ENCODE measurements at places on chromosomes 5 and 9.

GRCh38 chr5:43244823-43245565 is 53.0 kb downstream of the NIM1K start:
- no peak for DNase-seq

- DNase-seq = no peak
These were observed 12.8 kb downstream of the JADE2 start for GRCh38 chr5:134538296-134538695.

DNA sequence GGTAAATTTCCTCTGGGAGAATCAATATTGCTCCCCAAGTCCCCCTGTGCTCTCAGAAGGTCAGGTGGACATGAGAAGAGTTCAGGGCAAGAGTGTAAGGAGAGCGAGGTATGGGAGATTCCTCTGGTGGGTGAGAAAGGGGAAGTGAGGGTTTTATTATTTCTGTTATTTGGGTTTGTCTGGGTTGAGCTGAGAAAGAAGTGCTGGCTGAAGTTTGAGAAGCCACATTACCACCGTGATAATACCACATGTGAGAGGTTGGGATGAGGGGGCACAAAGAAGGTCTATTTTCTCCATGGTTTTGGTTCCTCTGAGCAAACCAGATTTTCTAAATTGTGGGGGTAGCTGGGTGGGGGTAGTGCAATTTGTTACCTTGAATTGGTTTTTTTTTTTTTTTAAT is 350.4 kb downstream of the OSTF1 start:
- no peak for DNase-seq

DNA sequence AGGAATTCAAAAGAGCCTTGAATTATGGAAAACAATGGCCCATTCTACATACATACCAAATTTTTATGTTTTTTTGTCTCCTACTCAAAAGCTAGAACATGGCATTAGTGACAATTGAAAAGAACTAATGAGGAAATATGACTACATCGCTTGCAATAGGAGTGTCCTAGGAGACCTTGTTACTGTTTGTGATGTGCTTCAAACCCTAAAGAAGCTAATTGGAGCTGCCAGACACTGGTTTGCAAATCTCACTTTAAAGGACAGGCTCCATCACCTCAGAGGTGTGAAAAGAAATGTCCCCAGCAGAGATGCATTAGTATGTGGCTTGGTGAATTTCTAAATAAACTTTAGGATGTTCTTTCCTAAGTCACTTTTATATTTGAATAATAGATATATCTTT is 354.2 kb upstream of the EFNA5 start:
- no peak for DNase-seq

DNA sequence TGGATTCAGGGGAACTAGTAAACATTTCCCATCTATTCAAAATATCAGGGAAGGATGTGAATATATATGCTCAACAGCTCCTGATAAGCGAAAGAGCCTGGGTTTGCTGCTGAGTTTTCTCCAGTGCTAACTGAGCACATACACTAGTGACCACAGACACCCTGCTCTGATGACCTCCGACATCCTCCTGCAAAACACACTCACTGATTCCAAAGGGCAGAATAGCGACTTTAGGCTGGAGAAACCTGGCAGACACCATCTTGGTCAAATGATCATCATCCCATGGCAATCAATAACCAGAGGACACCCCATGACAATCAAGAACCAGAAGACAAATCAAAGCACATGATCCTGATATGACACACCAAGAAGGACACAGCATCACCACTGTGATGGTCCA is 9.2 kb upstream of the GADD45G start:
- DNase-seq = no peak

GRCh38 chr5:166712447-166713185 is 1578.8 kb upstream of the WWC1 start:
- no peak for DNase-seq

GRCh38 chr5:177598477-177598876 is 1.5 kb upstream of the B4GALT7 start:
- DNase-seq = no peak

- DNase-seq = no peak
These were observed 104.6 kb downstream of the INSYN2B start for GRCh38 chr5:169875731-169876130.

DNA sequence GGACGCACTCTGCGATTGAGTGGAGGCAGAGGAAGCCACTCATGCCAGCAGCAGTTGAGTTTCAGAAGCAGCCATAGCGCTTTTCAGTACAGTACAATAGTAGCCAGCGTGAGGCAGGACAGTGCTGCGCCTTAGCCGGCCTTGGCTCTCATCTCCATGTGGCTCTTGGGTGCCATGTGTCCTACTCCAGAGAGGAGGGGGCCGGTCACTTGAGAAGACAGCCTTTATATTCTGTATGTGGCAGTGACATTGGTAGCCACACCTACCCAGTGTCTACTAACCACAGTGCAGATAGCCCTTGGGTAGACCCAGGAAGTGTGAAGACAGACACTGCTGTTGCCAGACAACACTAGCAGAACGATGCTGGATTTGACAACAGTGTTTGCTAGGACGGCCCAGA is 42.3 kb downstream of the FAM78A start:
- DNase-seq = no peak

- peak; percentile 42 for DNase-seq
These were observed 152.3 kb downstream of the KDM4C start for GRCh38 chr9:6910032-6910431.

GRCh38 chr9:89457376-89457855 is 40.5 kb downstream of the SEMA4D start:
- DNase-seq = no peak

GRCh38 chr9:132201139-132201538 is 39.3 kb downstream of the NTNG2 start:
- DNase-seq = no peak

- no peak for DNase-seq
These were observed 622.4 kb downstream of the CHSY3 start for GRCh38 chr5:130526708-130527107.

GRCh38 chr5:143462431-143462830 is 58.9 kb upstream of the NR3C1 start:
- DNase-seq = no peak

- peak; percentile 85 for DNase-seq
These were observed 20.1 kb downstream of the CXXC5 start for GRCh38 chr5:139668064-139668880.

DNA sequence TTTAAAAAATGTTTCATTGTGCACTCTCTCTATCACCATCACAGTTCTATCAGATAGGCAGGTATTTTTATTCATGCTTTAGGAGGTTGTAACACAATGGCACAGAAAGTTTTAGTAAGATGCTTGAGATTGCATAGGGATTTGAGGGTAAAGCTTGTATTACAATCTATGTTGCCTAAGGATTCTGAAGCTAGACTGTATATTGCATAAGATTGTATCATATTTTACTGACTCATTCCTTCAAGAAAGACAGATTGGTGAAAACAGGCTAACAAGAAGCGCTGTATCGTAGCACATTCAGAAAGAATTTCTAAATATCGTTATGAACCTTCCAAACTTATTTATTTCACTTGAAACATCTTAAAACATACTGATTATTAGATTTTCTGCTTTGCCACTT is 577.7 kb downstream of the EBF1 start:
- no peak for DNase-seq

- DNase-seq = no peak
These were observed 9.7 kb upstream of the CYSTM1 start for GRCh38 chr5:140165101-140165922.

- DNase-seq = peak; percentile 98
These were observed at the start of gene DAB2 for GRCh38 chr5:39424736-39425637. Gene DAB2, minus strand, starts transcription at chr5:39424980. Its CDS starts 30,660 bp downstream, at chr5:39394320.

DNA sequence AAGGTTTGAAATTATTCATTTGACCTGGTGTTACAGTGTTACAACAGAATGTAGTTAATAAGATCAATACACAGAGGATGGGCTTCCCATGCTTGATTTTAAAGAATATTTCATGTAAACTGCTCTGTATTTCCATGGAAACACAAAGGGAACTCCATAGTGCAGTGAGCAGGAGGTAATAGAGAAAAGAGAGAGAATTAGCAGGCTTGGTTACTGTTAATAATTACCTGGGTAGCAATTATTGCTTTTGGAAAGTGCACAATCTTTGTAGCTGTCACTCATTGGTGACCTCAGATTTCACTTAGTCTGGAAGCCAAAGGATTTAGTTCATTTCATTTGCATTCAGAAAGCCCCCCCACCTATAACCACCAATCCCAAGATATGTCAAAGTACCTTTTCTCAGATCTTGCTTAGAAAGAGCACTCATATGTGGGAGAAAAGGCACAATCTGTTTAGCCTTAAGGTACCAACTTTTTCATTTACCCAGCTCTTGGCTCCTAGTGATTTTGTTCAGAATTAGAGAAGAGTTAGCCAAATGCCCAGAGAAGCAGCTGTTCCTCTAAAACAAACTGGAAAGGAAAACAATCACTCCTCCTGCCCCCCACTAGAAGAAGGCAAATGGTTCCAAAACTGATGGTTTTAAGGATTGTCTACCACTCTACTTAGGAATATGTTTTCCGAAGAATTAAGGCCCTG is 234.5 kb upstream of the SLC24A2 start:
- no peak for DNase-seq

GRCh38 chr5:171092194-171092593 is 216.9 kb upstream of the TLX3 start:
- DNase-seq = peak; percentile 63

- DNase-seq = peak; percentile 87
These were observed 363.4 kb downstream of the NPR3 start for GRCh38 chr5:33074548-33074947.

DNA sequence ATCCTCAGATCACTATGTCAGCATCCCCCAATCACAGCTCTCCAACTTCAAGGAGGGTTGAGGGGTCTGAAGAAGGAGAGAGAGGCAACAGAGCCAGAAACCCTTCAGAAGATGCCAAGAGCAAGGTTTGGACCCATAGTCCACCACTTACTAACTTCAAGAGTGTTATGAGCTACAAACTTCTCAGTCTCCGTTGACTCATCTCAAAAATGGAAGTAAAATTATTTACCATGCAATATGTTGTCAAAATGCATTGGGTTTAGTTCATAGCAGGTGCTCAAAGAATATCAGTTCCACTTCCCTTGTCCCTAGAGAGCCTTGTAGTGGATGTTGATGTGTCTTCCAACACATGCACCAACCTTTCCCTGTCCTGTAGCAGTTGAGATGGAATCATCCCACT is 116.0 kb downstream of the KCNIP1 start:
- DNase-seq = no peak

GRCh38 chr5:118794281-118794680 is 194.1 kb downstream of the DTWD2 start:
- DNase-seq = no peak

DNA sequence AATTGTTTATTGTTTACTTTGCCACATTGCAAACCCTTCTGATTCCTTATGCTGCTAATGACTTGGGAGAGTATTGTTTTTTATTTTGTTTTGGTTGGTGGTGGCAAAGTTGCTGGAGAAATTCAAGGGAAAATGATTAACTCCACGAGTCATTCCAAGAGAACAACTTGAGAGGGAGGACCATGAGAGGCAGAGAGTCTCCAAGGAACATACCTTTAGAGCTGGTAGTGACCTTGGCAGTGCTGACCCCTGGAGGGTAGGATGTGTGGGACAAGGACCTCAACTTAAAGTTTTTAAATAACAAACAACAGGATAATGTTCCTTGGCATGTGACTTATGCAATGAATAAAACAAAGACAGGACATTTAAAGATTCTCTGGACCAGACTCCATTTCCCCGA is 139.7 kb downstream of the LRRC70 start:
- peak; percentile 7 for DNase-seq

GRCh38 chr9:21267485-21268346 is 27.9 kb upstream of the IFNA14 start:
- no peak for DNase-seq

Measured in EH (cell line).